ENCODE measurements at places on chromosomes 5 and 9.

- DNase-seq: no peak
These were observed 433.8 kb upstream of the CDH9 start for GRCh38 chr5:27472000-27472763.

GRCh38 chr5:67164856-67165525 lies 31.6 kb downstream of the CD180 start:
- no peak for DNase-seq

GRCh38 chr9:37611014-37611413 lies 18.6 kb upstream of the TOMM5 start:
- no peak for DNase-seq

DNA sequence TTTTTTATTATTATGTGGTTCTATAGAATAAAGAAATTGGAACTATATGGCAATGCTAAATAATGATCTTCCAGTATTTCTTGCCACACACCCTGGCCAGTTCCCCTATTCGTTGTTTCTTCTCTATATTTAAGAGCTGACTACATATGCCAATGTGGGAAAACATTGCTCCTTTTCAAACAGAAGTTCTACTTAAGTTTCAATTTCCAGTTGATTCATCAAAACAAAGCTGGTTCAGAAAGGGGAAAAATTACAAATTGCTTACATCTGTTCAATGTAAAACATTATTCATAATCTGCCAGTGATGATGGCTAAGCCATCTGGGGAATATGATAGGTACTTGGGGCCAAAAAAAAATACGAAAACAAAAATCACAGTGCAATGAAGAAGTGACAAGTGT lies 76.9 kb downstream of the ST8SIA4 start:
- DNase-seq: no peak

DNA sequence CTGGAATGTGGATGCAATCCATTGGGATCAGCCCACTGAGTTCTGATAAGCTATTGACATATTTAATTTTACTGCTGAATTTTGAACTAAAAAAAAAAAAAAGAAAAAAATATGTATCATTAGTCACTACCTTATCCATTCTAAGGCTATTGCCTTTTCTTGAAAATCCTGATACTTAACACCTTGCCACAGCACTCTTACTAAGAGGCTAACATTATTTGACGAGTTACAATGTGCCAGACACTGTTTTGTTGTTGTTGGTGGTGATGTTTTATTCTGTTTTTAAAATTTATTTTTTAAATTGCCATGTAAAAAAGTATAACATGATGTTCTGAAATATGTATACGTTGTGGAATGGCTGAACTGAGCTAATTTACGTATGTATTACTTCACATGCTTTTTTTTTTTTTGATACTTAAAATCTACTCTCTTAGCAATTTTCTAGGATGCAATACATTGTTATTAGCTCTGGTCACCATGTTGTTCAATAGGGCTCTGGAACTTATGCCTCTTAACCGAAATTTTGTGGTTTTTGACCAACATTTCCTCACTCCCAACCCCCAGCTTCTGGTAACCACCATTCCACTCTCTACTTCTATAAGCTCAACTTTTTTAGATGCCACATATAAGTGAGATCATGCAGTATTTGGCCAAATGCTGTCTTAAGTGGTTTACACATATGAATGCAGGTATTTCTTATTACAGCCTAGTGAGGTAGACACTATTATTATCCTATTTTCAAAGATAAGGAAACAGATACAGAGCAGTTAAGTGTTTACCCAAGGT lies 134.8 kb upstream of the PCA3 start:
- DNase-seq: no peak

DNA sequence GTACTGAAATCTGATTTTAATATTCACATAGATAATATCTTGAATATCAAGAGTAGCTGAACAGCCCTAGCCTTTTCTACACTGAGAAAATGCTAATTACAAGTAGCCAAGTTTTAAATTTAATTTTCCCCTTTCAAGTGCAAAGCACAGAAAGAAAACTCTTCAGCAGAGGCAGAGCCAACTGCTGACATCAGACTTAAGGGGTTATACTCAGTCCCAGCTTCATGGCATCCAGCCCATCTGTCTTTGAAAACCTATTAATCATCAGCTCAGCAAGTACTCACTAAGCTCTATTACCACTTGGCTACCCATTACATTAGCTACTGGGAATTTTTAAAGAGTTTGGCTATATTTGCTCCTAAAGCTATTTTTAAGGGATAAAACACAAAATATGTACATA lies 220.5 kb downstream of the SLC12A2 start:
- DNase-seq: no peak

- DNase-seq: no peak
These were observed 107.4 kb downstream of the GLIS3 start for GRCh38 chr9:4192450-4192849.

- DNase-seq: no peak
These were observed 30.8 kb downstream of the ARHGAP26 start for GRCh38 chr5:142800776-142801494.

DNA sequence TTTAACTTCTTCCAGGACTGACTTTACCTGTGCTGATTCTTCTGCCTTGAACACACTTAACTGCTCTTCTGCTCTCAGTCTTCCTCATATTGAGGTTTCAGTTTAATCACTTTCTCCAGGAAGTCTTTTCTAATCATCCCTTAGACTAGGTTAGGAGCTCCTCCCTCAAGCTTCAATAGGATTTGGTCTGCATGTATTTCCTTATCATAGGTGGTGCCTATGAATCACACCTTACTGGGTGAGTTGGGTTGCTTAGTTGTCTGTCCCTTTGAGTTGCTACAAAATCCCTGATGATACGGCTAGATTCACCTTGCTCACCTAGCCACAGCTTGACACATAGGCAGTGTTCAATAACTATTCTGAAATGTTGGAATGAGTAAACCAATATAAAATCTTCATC lies 164.4 kb downstream of the DNAH5 start:
- DNase-seq: no peak

GRCh38 chr5:110769000-110769681 lies 30.3 kb downstream of the SLC25A46 start:
- no peak for DNase-seq

GRCh38 chr9:93071464-93071863 lies 13.0 kb downstream of the SUSD3 start:
- no peak for DNase-seq

- DNase-seq: no peak
These were observed 1.6 kb downstream of the C5orf52 start for GRCh38 chr5:157672976-157673375.

- DNase-seq: no peak
These were observed 434.5 kb upstream of the TUSC1 start for GRCh38 chr9:26112724-26113123.

DNA sequence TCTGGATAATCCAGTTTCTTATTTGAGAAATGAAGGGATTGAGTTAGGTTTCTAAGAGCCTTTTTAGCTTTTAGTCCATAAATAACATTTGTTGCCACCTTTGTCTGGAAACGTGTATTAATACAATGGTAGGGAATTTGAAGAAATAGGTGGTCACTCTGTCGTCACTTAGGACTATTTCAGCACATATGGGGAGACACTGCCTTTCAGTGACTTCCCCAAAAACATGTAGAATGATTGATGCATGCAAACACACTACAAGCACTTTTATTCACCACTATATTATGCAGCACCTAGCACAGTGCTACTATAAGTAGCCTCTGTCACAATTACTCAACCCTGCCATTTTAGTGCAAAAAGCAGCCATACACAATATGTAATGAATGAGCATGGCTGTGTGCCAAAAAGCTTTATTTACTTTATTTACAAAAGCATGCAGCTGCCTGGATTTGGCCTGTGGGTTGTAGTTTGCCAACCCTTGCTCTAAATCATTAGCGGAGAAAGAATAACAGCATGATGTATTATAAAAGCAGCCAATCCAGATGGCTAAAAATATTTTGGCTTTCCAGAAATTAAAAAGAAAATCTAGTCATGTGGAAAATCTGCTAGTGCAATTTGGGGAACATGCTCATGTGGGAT lies 154.2 kb upstream of the HMHB1 start:
- DNase-seq: no peak

DNA sequence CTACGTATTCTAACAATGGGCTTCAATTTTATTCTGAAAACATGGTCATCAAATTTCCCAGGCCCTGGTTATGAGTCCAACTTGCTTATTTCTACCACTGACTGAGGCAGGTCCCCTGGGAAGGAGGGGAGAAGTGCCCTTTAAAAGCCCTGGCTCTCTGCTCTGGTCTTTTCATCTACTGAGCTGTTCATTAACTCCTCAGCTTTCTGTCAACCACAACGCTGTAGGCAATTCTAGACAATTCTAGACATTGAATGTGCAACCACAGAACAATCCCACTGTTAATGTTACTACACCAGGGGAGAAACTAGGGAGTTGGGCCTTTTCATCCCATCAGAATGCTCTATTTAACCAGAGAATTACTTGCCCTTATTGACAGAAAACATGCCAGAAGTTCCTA lies 10.0 kb downstream of the MOCS2 start:
- DNase-seq: no peak

GRCh38 chr5:96408210-96408777 lies 24.8 kb downstream of the PCSK1 start:
- no peak for DNase-seq

DNA sequence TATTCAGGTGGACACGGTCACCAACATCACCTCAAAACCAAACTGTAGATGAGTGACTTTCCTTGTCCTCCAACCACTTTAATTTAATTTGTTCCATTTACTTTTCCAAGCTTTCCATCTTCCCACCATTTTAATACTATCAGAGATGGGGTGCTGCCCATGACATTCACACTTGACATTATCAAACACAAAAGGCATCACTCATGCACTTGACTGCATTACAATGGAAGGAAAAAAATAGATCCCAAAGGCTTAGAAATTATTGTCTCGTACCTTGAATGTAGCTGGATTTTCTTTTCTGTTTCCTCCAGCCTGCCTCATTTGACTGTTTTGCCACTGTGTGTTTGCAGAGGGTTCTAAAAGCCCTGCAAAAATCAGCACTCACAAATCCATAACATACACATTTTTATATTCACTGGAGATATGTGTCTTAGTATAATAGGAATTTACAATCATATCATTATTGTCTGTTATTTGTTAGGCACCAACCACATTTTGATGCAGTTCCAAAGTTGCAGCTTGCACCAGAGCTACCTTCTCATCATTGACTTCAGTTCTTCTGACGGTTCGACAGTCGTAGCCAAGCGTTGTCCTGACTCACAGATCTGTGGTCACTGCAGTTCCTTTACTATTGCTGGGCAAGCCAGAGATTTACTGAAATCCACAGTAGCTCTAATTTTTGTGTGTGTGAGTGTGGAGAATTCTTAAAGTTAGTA lies 712.3 kb upstream of the WWC1 start:
- no peak for DNase-seq

DNA sequence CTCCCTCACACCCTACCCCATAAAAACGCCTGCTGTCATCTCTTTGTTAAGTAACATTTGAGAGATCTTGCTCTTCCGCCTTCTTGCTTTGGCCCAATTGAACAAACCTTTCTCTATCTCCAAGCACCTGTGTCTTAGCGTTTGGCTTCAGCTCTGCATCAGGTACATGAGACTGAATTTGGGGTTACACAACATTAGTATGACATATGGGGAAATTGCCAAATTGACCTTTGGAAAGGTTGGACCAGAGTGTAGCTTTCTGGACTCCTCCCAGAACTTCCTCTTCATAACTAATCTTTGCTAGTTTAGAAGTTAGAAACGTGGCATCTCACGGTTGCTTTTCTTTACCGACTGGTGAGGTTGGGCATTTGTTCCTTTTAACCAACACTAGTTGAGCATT lies 3.5 kb upstream of the EXOSC3 start:
- DNase-seq: no peak

Data from stimulated activated CD8-positive, alpha-beta memory T cell treated with anti-CD3 and anti-CD28 coated beads, Interleukin-2, amount 100 ng/mL, for 1 hour (primary cell).